ENCODE measurements at places on chromosomes 2 and 18. TPM values are rescaled to one million over a fixed set of nuclear protein-coding genes. Genes with fewer than 3 reads are reported as not detected.

ZNF804A gene
- total RNA-seq = 0.05 TPM

IL1A gene
- under 0.01 TPM for total RNA-seq

REG1B gene
- total RNA-seq = not detected

- no peak for DNase-seq
These were observed 339.5 kb upstream of the SLC39A10 start for GRCh38 chr2:195317550-195317949.

- DNase-seq = no peak
These were observed 154.7 kb upstream of the HS6ST1 start for GRCh38 chr2:128473175-128474035.

DNA sequence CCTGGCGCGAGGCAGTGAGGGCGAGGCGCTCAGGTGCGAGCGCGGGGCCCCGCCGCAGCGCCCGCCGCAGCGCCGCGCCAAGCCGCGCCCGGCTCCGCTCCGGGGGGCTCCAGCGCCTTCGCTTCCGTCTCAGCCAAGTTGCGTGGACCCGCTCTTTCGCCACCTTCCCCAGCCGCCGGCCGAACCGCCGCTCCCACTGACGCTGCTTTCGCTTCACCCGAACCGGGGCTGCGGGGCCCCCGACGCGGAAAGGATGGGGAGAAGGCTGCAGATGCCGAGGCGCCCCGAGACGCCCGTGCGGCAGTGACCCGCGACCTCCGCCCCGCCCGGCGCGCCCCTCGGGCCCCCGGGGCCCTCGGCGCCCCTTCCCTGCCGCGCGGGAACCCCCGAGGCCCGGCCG, 328 bp upstream of the INHBB start:
- no peak for DNase-seq

GRCh38 chr2:50402654-50402960, 629.3 kb downstream of the NRXN1 start:
- no peak for DNase-seq

GRCh38 chr2:8599421-8600242, 82.2 kb upstream of the ID2 start:
- no peak for DNase-seq

DNA sequence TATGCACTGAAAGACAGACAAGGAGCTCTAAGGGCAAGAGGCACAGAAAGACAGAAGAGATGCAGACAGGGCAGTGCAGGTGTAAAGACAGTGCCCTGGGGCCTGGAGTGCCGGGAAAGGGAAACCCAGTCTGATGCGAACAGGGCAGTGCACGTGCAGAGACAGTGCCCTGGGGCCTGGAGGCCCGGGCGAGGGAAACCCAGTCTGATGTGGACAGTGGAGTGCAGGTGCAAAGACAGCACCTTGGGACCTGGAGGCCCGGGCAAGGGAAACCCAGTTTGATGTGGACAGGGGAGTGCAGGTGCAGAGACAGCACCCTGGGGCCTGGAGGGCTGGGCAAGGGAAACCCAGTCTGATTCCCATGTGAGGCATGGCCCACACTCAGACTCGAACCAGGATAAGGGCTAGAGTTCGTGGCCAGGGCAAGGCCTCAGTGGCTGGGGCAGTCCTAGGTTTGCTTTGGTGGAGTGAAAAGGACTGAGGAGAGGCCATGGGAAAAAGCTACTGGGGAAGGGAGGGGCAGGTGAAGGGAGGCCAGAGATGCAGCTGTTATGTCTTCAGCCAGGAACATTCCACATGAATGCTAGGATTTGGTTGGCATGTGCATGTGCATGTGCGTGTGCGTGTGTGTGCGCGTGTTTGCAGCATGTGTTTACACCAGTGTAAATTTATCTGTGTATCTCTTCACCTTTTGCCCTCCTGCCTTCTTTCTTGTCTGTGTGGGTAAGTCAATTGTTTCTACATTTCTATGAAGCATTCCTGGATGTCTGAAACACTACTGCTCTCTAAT, 39.1 kb upstream of the DNMT3A start:
- no peak for DNase-seq

DNA sequence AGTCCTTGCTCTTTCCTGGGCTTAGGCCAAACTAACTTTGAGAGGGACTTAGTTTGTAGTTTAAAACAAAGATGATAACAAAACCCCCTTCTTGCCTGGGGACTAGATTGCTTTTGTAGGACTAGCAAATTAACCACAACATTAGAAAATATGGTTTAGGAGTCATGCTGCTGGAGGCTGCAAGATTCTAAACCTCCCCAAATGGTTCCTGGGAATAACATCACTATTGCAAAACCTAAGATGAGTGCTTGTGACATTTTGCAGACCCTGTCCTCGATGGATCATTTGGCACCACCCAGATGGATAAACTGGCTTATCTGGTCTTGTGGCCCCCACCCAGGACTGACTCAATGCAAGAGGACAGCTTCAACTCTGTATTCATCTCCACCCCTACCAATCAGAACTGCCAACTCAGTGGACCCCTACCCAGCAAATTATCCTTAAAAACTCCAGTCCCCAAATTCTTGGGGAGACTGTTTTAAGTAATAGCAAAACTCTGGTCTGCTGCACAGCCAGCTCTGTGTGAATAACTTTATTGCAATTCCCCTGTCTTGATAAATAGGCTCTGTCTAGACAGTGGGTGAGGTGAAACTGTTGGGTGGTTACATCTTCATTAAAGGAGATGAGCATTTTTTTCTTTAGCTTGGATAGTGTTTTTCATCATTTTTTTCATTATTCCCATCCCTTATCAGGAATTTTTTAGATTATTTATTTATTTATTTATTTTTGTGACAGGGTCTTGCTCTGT, 58.9 kb downstream of the SPTBN1 start:
- no peak for DNase-seq

Data from dermis blood vessel endothelial cell (primary cell).